ENCODE measurements at places on chromosomes 12 and 14.

DNA sequence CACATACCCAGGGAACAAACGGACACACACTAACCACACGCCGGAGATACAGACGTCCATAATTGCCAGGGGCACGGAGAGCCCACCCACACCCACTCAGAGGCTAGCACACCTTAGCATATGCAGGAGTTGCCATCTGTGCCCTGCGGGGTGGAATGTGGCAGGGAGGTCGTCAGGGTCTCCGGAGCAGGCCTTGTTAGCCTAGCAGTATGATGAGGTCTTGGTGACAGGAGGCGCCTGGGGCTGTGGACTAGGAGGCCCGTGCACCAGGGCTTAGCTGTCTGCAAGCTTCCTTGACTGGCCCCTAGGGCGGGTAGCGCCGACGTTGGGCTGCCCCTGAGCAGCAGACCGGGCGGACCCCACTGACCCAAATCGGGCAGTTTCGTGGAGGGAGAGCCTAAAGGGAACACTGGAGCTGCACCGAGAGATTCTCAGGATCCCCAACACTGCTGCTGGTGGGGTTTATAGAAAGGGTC lies 10.0 kb downstream of the STAC3 start:
- no peak for DNase-seq

- DNase-seq: no peak
These were observed 269.4 kb upstream of the ALG10 start for GRCh38 chr12:33752854-33753253.

- DNase-seq: no peak
These were observed 11.6 kb upstream of the KCNJ8 start for GRCh38 chr12:21786041-21786531.

DNA sequence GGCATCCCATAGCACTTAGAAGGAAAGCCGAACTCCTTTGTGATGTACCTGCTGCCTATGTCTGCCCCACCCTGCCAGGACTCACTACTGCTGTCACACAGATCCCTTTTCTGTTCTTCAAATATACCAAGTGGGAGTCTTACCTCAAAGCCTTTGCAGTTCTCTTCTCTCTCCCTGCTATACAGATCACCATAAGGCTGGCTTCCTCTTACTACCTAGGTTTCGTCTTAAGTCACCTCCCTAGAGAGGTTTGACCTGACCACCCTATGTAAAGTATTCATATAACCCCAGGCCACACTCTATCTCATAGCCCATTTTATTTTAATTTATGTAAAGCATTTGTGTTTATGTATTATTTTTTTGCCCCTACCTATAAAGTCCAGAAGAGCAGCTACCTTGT lies 117.6 kb downstream of the CRADD start:
- no peak for DNase-seq

- DNase-seq: no peak
These were observed 1292.2 kb upstream of the TMEM132C start for GRCh38 chr12:126974779-126975178.

- peak; percentile 67 for DNase-seq
These were observed 137.5 kb upstream of the CCND2 start for GRCh38 chr12:4135919-4136605.

GRCh38 chr12:43826681-43827080 lies 9.2 kb upstream of the TMEM117 start:
- DNase-seq: no peak

GRCh38 chr12:115223991-115224390 lies 540.0 kb upstream of the TBX3 start:
- DNase-seq: no peak

- DNase-seq: no peak
These were observed 176.1 kb downstream of the KTN1 start for GRCh38 chr14:55756078-55756477.

DNA sequence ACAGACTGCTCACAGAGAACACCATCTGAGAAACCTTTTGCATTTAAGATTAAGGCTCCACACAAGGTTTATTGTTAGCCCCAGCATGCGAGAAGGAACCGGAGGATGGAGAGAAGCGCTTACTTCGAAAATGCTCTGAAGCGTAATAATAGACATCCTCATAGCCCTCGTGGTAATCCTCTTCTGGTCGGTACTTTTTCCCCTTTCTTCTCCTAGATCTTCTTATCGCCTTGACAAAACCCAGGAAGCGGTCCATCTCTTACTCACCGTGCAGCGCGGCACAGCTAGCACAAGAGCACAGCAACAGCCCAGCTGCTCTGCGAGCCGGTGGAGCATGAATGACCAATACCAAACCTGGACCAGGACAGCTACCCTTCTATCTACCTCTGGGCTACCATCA lies 125.1 kb upstream of the GRIP1 start:
- DNase-seq: no peak

DNA sequence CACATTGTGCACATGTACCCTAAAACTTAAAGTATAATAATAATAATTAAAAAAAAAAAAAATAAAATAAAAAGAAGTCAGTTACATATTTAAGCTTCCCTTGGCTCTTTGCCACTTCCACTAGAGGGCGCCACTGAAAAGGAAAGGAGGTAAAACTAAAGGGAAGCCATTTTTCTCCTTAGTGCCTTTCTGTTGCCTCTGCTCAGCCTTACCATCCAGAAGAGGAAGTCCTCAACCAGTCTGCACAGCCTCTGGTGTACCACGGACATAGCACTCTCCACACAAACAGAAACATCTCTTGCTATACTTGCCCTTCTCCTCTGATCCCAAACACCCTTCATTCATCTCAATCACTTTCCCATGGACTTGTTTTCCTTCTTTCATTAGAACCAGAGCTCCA lies 169.0 kb upstream of the EEA1 start:
- peak; percentile 51 for DNase-seq
